ENCODE measurements at places on chromosomes 6 and 20.

DNA sequence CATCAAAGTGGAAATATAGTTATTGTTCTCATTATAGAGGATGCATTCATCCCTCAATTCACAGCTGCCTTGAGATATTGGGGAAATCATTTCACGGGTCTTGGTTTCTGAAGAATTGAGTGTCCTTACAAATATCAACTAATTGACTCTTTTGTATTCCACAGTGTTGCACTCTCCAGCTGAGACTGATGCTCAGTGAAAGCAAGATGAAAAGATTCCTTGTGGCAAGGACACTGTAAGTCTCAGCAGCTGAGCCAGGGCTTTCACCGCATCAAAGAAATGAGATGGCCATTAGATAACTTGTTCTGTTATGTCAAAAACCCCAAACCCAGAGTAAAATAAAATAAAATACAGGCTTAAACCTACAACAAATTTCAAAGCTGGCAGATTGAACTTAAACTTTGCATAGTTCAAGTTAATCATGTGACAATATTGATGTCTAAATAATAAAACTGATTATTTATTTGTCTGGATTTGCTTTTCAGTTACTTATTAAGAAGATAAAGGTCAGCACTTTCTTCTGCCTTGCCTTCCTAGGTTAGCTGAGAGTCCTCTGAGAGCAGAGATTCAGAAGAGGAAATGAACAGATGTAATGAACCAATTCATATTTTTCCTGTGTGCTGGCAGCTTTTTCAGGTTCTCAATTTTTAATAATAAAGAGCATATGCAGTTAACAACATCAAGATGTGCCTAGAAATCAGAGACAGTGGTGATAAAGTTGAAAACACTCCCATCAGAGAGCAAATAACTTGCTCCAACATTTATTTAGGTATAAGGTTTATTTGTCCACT lies 82.4 kb upstream of the SMLR1 start:
- no peak for DNase-seq

DNA sequence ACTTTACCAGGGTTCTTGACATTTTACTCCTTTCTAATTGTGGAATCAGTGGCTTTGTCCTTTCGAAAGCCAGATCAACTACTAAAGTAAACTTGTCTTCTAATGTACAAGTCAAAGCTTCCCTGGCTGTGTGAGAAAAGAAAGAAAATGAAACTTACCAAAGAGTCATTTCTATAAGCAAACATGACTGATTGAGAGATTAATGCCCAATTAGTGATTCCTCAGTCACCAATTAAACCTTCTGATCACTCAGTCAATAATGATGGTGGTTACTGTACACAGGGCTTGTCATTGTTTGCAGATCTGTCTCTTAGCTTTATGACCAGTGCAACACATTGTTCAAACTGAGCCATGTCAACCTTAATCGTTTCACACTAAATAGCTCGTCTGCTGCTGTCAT lies 1168.4 kb upstream of the CITED2 start:
- DNase-seq = no peak

DNA sequence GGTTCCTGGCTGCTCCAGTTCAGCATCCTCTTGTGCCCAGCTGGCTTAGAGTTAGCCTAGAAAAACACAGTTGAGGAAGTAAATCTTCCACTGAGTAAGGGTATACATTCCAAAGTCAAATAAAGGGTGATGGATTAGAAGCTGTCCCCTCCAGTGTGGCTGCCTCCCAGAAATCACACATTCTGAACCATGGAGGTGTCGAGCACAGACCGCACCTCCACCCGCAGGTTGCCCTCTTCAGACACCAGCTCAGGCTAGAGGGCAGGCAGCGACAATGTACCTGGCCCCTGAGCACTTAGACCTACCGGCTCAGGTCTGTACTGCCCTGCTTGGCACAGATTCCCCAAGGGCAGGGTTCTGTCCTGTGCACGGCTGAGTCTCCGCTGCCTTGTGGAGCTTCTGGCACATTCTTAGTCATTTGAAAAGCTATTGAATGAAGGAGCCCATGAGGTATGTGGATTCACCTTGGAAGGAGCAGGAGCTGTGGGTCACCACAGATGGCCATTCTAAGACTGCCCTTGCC lies 118.1 kb downstream of the FAM120B start:
- no peak for DNase-seq

DNA sequence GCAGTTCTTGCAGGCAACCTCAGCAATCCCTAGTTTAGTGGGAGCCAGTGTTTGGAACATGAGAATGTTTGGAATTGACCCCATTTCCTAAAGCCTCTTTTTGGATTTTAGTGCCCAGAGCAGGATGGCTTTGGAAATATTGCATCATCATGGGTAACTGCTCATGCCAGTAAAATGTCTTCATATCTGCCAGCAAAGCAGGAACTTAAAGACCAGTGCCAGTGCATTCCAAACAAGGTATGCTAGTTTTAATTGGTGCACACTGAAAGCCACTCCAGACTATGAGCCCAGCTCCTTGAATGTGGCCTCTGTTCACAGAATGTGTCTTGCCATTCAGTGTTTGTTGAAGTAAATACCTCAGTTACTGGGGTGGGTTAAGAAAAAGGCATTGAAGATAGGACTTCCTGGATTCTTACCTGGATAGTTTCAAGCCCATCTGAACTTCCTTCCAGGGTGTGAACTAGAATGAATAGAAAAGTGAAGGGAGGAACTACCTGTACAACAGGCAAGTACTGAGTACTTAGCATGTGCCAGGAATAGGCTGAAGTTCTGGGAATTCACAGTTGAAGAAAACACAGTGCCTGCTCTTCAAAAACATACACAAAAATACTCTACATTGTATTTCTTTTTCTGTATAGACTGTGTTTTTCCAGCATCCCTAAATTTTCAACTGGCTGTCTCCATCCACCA lies 70.5 kb downstream of the COL19A1 start:
- DNase-seq = no peak

GRCh38 chr6:151240036-151240685 lies 394 bp downstream of the AKAP12 start:
- DNase-seq = peak; percentile 45

- DNase-seq = no peak
Observed at GRCh38 chr6:156879591-156879990, 102.4 kb downstream of the ARID1B start.

DNA sequence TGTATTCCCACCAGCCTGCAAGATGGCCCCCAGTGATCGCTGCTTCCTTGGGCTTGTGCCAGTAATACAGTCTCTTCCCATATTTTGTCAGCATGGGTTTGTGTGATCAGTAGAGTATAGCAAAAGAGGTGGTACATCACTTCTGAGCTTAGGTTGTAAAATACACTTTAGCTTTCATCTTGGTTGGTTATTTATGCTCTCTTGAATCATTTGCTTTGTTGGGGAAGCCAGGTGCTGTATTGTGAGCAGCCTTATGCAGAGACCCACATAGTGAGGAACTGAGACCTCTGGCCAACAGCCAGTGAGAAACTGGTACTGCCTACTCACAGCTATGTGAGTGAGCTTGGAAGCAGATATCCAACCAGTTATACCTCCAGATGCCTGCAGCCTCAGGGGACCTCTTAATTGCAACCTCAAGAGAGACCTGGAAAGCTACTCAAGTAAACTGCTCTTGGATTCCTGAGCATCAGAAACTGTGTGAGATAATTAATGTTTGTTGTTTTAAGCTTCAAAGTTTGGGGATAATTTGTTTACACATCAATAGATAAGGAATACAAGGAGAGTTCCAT lies 229.3 kb downstream of the FARS2 start:
- DNase-seq = peak; percentile 57

- no peak for DNase-seq
Observed at GRCh38 chr6:47752801-47753200, 29.0 kb upstream of the OPN5 start.

DNA sequence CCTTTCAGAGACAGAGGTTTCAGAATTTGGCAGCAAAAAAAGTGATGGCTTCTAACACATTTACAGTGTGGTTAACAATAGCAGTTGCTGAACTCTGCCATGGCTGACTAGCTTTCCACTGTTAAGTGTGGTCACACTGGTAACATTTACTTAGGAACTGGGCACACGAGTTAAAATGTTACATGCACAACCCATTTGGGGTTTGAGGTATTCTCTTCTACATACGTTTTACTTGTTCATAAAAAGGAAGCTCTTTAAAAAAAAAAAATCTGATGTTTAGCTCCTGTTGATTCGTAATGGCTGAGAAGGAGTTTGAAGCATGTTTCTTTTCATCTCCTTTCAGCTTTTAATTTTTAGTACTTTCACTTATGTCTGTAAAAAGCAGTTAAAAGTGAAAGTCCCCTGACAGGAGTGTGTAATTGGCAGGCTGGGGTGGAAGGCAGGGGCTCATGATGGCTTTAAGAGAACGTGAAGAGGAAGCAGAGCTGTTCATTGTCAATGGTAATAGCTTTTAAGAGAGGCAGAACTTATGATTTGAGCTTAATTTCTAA lies 245.9 kb downstream of the FARS2 start:
- DNase-seq = no peak

- no peak for DNase-seq
Observed at GRCh38 chr6:53630533-53631226, 34.9 kb downstream of the KLHL31 start.

GRCh38 chr20:40029589-40029988 lies 659.4 kb downstream of the MAFB start:
- DNase-seq = no peak

DNA sequence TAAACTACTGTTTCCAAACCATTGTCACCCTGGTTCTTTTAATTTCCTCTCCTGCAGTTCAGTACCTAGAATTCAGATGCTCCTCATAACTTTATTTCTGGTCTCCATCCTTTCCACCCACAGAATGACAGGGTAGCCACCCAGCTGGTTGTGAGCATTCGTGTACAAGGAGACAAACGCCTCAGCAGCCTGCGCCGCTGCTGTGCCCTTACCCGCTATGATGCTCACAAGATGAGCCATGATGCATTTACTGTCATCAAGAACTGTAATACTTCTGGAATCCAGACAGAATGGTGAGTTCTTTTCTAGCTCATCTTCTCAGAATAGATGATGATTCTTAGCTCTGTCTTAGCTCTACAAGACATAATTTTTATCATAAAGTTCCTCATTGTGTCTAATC lies 18.6 kb downstream of the GTPBP2 start:
- DNase-seq = no peak

DNA sequence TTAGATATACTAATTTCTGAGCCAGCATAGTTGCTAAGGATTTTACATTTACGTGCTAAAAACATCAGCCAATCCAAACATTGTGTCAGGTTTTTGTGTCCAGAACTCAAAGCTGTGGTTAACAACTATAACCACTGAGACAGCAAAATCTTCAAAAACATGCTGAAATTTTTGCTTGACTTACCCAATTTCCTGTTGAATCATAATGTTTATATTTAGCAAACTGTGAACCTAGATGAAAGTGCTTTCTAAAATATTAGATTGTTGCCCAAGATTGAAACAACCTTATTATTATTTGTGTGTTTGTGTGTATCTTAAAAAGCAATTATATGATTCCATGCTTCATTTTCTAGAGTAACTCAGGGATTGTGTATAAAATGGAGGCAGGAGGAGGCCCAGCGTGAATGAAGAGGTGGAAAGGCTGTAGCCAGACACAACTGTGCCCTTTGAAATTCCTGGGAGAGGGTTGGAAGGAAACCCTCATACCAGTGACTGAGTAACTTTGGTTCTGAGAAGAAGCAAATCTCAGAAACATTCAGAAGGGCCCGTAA lies 48.0 kb downstream of the ARMC2 start:
- no peak for DNase-seq

- no peak for DNase-seq
Observed at GRCh38 chr20:62158088-62158400, 14.5 kb downstream of the SS18L1 start.

GRCh38 chr6:31383149-31383548 lies 20.2 kb upstream of the MICA start:
- DNase-seq = no peak

DNA sequence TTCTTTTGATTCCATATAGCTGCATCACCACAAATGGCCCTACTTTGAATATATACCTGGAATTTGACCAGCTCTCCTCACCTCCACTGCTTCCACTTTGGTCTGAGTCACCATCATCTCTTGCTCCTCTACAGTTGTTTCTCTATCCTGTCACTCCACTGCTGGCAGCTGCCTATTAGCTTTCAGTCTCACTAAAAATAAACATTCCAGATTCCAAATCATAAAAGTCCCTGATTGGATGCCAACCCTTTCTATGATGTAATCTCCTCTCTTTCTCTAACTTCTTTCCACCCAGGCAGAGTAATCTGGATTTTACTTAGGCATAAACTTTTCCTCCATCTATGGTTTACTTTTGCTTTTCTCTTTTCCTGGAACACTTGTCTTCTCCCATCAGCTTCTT lies 49.1 kb downstream of the RFPL4B start:
- no peak for DNase-seq

- no peak for DNase-seq
Observed at GRCh38 chr20:50372770-50373088, 137.5 kb upstream of the PTPN1 start.

- DNase-seq = no peak
Observed at GRCh38 chr20:17189976-17190695, 36.7 kb upstream of the PCSK2 start.

- no peak for DNase-seq
Observed at GRCh38 chr6:150195996-150196417, 53.2 kb downstream of the PPP1R14C start.

DNA sequence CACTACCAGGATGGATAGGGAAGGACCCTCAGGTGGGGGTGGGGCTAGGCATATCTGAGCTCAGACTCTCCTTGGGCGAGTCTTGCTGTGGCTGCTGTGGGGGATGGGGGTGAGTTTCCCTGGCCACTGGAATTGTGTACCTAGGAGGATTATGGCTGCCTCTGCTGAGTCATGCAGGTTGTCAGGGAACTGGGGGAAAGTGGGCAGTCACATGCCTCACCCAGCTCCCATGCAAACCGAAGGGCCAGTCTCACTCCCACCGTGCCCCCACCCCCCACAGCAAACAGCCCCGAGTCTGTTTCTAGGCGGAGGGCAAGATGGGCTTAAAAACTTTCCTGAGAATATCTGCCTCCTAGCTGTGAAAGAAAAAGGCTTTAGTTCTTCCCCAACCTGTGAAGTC lies 210.3 kb upstream of the FERMT1 start:
- DNase-seq = no peak

- DNase-seq = no peak
Observed at GRCh38 chr20:37123441-37123840, 27.6 kb upstream of the RBL1 start.

DNA sequence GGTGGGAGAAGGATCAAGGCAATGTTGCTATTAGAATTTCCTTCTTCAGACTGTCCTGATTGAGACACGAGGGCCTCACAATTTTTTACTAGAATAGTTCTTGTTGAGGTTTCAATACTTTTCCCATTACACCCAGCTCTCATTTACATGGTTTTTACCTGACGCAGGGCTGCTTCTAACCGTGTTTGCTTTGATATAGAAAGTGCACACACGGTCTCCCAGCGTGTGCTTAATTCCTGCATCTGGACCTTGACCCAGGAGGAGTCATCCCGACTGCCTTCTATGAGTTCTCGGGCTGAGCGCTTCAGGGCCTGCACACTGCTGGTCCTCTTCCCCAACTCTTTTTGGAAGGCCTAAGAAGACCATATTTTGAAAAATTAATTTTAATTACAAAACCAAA lies 160.2 kb downstream of the DST start:
- DNase-seq = no peak

DNA sequence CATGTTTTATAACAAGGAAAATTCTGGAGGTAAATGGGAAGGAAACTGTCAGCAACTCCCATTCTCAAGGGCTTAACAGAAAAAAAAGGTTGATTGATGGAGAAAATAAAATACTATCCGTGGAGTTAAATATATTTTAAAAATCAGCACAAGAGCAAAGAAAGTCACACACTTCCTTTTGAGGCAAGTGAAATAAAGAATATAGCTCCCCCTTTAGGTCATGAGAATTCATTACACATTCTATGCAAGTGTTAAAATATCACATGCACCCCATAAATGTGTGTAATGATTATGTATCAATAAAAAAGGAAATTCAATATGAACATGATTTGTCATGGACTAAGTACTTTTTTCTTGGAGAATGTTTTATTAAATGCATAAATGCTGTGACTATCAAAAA lies 349.2 kb downstream of the TPBG start:
- no peak for DNase-seq

Measured in NCI-H1092 (cell line).